Activated effector memory CD4-positive, alpha-beta T cell treated with anti-CD3 and anti-CD28 coated beads, Interleukin-2, amount 50 U/mL, for 16 hours (primary cell): ENCODE measurements at places on chromosomes 6 and 20.

GRCh38 chr6:26045065-26045927 lies 41.9 kb upstream of the HFE start:
- DNase-seq = peak; percentile 85

GRCh38 chr6:26043384-26044139 lies 43.7 kb upstream of the HFE start:
- peak; percentile 86 for DNase-seq

DNA sequence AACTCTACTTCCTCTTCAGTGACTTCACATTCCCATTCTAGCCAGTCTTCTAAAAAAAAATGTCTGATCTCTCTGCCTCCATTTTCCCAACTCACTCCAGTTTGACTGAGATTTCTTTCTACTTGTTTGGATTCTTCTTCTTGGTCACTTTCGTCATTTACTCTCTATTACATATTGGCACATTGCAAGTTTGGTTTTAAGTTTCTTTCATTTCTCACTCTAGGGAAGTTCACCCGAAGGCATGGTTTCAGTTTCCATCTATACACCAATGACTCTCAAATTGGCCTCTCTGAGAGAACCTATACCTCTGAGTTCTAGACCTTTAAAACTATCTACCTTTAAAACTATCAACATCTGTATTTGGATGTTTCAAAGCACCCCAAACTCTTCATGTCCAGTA lies 51.3 kb downstream of the CD109 start:
- DNase-seq = no peak

DNA sequence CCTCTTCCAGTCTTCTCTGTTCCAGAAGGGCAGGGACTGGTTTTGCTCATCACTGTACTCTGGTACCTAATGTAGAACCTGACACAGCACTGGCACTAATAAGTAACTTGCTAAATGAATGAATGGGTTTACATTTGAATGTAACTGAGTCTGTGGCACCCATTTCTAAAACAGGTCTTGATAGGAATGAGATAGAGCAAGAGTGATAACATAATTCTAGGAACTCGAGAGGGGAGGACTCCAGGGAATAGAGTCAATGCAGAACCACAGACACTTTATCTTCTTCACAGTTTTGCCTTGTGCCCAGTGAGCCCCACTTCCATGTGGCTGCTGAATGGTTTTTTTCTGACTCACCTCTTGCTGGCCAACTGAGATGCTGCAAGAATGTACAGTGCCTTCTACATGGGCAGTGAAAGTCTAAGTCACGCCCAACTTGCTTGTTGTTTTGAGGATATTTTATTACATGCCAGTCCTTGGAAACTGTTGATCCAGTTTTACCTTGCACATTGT lies 61.1 kb downstream of the TBC1D7 start:
- DNase-seq = no peak

DNA sequence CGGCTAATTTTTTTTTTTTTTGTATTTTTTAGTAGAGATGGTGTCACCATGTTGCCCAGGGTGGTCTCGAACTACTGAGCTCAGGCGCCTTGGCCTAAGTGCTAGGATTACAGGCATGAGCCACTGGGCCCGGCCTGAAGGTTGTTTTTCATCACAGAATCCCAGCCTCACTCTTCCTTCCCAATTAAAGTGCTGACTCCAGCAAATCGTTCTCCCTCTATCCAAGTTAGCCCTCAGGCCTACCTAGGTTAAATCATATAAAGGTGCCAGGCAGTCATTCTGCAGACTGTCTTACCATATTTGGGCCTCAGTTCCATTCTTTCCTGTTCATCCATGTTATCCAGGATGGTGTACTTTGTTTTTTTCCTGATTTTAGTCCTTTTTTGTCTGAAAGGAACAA lies 56.4 kb downstream of the ALDH5A1 start:
- DNase-seq = no peak

GRCh38 chr6:168709991-168710390 lies 269.0 kb downstream of the SMOC2 start:
- DNase-seq = no peak

- DNase-seq = no peak
Measured at GRCh38 chr6:57242505-57242904, 20.4 kb upstream of the RAB23 start.

- peak; percentile 69 for DNase-seq
Measured at GRCh38 chr6:166411721-166412151, 29.0 kb upstream of the MPC1 start.

DNA sequence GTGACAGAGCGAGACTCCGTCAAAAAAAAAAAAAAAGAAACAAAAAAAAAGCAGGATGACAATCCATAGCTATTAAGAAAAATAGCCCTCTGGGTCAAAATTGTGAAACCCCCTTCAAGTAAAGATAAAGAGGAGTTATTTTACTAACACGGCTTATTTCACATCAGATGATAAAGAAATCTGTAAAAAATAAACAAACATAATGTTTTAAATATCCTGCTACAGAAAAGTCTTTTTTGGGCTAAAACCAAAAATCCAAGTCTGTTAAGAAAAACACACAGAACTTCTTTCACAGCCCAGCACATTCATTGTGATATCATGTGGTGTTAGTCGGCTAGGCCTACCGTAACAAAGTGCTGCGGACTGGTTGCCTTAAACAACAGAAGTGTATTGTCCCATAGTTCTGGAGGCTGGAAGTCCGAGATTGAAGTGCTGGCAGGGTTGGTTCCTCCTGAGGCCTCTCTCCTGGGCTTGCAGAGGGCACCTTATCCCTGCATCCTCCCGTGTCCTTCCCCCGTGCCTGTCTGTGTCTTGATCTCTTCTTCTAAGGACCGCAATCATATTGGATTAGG lies 239.2 kb upstream of the TAB2 start:
- no peak for DNase-seq

DNA sequence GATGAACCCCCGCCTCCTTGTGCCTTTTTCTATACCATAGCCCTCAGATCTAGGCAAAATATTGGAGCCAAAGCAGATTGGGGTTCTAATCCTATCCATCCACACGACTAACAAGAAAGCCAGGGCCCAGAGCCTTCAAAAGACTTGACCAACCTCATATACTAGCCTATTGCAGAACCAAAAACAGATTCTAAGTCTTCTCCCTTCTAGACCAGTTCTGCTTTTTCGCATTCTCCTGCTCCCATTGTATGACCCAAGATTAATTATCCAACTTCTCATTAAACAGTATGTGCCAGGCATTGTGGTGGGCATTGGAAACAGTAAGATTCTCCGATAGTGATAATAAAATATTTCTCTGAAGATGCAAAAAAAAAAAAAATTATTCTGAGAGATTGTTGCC lies 113.7 kb upstream of the JARID2 start:
- DNase-seq = no peak

DNA sequence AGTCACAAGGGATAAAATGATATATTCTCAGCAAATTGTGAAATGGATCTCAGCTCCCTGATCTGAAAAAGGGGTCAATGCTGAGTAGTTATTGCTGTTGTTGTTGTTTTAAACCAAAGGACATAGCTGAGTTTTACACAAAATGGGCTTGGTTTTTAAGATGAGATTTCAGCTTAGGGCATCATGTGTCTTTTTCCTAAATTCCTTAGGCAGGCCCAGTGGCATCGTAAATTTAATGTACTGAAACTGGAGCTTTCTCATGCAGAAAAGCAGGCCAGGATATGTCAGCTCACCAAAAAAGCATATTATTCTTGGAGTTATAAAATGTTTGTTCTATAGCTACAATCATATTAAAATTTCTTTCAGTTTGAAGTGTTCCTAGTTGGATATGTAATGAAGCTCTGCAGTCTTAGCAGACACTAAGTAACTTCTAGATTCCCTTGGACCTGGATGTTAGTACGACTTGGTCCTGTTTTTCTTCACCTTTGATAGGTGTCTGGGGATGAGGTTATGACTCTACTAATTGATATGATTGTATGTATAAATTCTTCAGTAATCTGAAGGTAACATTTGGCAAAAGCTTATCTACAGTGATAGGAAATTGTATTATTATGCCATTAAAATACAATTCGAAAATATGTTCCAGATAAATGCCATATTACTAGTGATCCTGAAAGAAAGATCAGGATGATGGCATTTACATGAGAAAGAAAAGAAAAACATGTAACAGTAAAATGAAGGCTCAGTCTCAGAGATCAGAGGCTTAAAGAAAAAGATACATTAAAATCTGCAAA lies 663.3 kb downstream of the RFPL4B start:
- no peak for DNase-seq

DNA sequence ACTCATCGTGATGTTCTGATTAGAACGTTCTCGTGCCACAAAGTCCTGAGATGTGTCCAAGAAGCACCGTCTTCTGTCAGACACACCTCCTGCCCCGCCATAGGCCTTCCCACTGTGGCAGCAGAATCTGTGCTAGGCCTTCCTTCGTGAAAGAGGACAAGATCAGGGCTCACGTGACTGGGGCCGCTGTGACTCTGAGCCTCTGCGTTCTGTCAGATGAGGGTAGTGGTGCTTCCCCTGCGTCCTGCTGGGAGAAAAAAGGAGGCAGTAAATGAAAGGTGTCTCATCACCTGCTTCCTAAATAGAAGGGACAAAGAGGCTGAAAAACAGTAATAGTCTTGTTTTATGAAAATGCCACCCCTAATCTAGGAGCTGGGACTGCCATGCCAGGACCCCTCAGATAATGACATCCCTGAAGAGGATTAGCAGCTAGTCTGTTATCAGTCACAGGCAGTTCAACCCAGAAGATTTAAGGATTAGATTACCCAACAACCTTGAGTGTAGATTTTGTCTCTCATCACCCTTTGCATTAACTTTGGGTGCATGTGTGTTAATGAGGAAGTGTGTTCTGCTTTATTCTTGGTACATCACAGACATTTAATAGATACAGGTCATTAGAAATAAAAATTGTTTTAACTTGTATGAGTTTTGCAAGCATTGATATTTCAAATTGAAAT lies 4.1 kb downstream of the DNAJC5 start:
- DNase-seq = no peak

- DNase-seq = no peak
Measured at GRCh38 chr20:35871259-35871771, 83.0 kb downstream of the SCAND1 start.

GRCh38 chr20:21342656-21343345 lies 39.7 kb downstream of the XRN2 start:
- no peak for DNase-seq

- DNase-seq = no peak
Measured at GRCh38 chr6:161547617-161548016, 273.8 kb upstream of the AGPAT4 start.

DNA sequence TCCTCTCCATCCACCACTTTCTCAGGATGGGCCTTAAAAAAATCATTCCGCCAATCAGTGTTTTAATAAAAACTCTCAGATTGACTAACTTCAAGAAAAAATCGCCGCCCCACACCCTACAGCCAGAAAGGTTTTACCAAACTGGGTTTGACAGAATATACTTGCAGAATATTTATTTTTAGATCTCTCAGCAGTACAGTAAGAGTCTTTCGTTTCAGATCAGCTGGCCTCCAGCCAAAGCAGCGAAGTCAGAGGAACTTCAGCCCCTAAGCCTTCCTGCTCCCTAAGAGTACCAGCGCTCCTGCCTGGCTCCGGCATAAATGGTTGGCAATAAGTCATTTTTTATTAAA lies 24.7 kb downstream of the TBC1D7 start:
- DNase-seq = no peak

DNA sequence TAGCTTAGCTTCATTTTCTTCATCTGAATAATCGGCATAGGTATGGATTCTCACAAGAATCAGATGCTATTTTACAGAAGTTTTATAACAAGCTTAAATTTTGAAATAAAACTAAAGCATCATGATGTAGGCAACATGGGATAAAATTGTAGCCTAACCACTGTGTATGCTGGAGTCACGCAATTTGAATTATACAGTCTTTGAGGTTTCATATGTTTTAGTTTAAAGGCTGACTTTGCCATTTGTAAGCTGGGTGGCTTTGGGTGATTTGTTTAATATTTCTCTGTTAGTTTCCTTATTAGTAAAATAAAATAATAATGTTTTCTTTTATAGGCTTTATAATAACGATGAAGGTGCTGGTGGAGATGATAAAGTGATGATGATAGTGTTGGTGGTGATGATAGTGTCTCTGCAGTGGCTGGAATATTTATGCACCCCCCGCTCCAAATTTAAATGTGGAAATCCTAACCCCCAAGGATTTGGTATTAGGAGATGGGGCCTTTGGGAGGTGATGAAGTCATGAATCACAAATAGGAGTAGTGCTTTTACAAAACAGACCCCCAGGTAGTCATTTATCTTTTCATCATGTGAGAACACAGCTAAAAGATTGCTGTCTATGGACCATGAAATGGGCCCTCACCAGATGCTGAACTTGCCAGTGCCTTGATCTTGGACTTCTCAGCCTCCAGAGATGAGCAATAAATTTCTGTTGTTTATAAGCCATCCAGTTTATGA lies 42.0 kb downstream of the DOK5 start:
- DNase-seq = no peak

DNA sequence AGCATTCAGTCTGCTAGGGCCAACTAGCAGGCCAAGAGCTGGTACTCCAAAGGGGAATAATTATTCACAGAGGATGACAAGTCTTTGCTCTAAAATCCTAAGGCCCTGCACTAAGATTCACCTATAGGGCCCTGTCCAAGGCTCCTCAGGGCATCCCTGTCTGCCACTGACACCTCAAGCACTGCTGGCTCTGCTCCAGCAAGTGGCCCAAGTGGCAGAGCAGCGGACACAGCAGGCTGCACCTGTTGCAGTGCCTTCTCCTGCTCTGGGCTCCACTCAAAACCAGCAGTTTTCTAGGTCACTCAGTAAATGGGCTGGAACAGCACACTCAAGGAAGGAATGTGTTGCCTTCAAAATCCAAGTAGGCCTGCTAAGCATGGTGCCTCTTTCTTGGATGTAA lies 36.4 kb upstream of the SMOC2 start:
- DNase-seq = peak; percentile 38

- DNase-seq = peak; percentile 88
Measured at GRCh38 chr6:34154668-34155447, 9.0 kb upstream of the GRM4 start.

DNA sequence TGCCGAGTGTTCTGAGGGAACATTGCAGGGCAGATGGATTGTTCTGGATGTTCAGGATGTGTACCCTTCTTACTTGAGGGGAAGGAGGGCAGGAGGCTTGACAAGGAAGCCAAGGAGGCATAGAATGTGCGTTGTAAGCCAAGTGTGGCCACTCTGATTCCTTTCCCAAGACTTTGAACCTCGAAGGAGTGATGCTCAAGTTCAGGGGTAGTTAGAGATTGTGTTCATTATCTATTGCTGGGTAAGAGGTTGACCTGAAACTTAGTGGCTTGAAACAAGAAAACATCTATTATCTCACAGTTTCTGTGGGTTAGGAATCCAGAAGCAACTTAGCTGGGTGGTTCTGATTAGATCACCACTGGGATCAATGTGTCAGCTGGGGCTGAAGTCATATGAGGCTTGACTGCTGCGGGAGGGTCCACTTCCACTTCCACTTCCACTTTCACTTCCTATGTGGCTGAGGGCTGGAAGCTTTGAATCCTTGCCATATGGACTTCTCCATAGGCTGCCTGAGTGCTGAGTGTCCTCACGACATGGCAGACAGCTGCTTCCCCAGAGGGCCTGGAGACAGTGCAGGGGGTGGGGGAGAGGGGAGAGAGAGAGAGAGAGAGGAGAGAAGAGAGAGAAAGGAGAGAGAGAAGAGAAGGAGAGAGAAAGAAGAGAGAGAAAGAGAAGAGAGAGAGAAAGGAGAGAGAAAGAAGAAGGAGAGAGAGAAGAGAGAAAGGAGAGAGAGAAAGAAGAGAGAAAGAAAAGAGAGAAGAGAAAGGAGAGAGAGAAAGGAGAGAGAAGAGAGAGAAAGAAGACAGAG lies 6.9 kb upstream of the CD40 start:
- DNase-seq = no peak

GRCh38 chr20:40982415-40983145 lies 46.0 kb upstream of the TOP1 start:
- no peak for DNase-seq
